Daoy (cell line): ENCODE measurements at places on chromosomes 6 and 20. TPM values are rescaled to one million over a fixed set of nuclear protein-coding genes. Genes with fewer than 3 reads are reported as not detected.
A peak's percentile ranks its signal among the peaks of the same experiment; 100 is the strongest.

- no peak for DNase-seq
These were observed 57.6 kb upstream of the CCN6 start for GRCh38 chr6:111996144-111996865.

GRCh38 chr6:81376745-81377144 is 375.7 kb downstream of the TENT5A start:
- no peak for DNase-seq

- DNase-seq = no peak
These were observed 40.2 kb downstream of the EYA2 start for GRCh38 chr20:46934746-46935287.

- peak; percentile 26 for DNase-seq
These were observed 1.6 kb upstream of the PCK1 start for GRCh38 chr20:57559289-57559634.

- DNase-seq = peak; percentile 25
These were observed 57.0 kb downstream of the SMPDL3A start for GRCh38 chr6:122845916-122846612.

Gene CABLES2
- 2.0 and 3.8 TPM in 2 replicates for total RNA-seq
